Brain microvascular endothelial cell (primary cell): ENCODE measurements at places on chromosomes 2 and 18.

GRCh38 chr2:73300926-73301325, 7.6 kb upstream of the EGR4 start:
- DNase-seq, result no peak

DNA sequence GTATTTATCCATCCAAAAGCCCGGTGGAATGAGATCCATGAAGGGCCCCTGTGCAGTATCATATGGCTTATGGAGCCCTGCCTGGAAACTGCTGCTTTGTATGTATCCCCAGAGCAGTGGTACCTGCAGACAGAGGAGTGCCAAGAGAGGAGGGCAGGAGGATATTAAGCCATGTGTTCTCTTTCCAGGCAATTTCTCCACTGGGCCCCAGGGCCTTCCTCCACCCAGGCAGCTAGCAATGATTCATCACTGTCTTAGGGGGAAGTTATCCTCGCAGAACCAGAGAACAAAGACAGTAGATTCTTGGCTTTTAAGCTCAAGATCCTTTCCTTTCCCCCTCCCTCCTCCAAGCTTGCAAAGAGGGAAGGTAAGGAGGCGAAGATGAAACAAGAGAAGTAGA, 98.1 kb downstream of the LRRC30 start:
- peak; percentile 5 for DNase-seq

GRCh38 chr2:135248611-135249010, 196.5 kb downstream of the RAB3GAP1 start:
- no peak for DNase-seq

DNA sequence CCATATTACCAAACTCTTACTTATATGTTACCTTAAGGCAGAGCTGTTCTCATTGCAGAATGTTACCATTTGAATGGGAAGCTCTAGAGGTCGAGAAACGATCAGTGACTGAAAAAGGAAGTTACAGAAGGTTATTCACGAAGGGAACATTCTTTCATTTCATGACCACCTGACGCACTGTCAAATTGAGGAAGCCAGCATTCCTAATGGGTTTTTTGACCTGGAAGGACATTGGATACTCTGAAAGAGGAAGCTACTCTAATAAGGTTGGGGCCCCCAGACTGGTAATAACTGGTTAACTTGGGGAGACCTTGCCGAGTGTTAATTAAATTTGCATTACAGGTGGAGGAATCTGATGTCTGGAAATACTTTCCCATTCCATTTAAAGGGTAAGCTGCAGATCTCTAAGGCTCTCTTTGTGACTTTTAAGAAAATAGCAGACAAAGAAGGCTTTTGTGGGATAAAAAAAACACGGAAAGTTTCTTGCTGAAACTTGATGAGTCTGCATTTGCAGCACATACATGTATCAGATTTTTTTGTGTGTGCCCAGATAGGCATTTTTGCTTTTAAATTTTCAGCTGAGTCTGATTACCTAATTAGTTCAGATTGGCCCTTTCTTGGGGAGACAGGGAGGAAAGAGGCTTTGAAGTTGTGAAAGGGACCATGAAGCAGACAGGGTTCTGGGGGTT, 137.1 kb downstream of the LTBP1 start:
- no peak for DNase-seq

GRCh38 chr2:125405816-125406215, 1250.1 kb upstream of the GYPC start:
- DNase-seq, result peak; percentile 93

DNA sequence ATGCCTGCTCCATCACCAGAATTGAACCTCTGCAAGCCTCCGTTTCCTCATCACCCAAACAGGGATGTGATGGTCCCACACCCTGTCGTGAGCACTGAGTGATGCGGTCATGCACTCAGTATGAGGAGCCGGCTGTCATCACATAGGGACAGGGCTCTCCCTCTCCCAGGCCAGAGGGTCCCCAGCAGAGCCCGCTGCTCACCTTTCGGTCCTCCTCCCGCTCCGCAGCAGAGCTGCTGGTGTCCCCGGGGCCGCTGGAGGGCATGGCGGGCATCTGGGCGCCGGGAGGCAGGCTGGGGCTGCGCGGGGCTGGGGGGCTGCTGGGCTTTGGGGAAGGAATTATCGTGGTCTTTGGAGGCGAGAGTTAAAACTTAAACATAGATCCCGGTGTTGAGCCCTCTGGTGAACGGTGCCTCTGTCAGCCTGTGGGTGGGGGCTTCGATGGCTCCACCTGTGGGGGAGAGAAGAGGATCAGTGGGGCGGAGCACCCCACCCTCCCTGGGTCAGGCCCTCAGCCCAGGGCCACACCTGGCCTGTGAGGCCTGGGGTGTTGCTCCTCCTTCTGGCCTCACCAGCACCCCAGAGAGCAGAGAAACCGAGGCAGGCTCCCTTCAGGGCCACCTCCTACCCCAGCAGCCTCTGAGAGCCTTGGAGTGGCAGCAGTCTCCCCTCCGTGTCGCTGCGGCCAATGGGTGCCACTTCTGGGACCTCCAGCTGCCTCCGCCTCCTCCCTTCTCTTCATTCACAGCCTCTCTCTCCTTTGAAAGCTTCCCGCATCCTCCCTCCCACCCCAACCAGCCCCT, 27.8 kb downstream of the DNMT3A start:
- no peak for DNase-seq

- DNase-seq, result no peak
These were observed 209.2 kb upstream of the STON1 start for GRCh38 chr2:48320742-48321141.

- no peak for DNase-seq
These were observed 55.6 kb downstream of the RPL37A start for GRCh38 chr2:216554286-216554685.

DNA sequence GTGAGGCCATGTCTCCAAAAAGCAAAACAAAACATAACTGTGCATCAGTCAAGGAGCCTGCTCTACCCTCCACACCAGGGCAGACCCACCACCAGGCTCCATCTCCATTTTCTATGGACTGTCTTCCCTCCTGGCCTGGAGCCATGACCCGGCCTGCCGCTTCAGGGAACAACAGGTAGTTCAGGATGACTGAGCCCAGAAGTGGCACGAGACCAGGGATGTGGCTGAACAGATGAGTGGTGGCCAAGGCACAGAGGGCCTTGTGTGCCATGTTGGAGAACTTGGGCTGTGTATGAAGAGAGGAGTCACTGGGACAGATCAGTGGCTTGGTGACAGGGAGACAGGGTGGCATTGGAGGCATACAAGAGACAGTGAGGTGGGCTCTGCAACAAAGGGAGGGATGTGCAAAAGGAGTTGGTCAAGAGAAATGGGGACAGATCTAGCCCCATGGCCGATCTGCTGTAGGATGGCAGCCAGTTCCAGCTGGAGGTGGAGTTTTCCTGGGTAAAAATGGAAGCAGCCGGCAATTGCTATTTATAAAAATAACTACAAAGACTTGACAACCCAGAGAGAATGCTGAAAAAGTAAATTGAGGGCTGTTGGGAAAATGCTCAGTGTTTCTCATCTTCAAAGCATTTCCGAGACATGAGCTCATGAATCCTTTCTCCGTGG, 35.0 kb downstream of the TMEM177 start:
- peak; percentile 7 for DNase-seq

- no peak for DNase-seq
These were observed 152.5 kb upstream of the POU3F3 start for GRCh38 chr2:104701411-104701911.

DNA sequence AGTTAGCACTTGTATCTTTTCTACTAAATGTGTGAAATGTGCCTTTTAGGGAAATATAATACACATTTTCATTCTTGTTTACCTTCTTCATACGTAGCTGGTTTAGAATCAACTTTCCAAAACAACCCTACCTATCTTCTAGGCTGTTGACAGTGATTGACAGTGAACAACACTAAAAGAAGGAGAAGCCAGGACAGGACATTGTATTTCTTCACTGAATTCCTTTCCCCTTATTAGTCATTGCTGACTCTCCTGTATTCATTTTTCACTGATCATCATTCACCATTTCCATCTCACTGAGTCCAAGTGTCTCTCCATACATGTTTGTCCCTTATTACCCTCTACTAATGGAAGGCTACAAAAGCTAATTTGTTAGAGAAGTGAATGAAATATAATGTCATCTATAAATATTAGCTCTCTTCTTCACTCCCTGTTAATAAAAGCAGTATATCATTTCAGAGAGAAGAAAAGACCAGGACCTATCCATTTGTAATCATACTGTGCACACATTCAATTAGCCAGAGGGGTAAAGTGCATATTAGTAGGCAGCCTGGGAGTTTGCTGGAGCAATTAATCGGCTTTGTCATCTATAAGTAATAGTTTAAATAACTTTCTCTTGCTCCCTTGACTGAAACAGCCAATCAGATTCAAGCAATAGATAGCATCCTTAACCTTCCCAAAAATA, 192.5 kb upstream of the FOSL2 start:
- no peak for DNase-seq

DNA sequence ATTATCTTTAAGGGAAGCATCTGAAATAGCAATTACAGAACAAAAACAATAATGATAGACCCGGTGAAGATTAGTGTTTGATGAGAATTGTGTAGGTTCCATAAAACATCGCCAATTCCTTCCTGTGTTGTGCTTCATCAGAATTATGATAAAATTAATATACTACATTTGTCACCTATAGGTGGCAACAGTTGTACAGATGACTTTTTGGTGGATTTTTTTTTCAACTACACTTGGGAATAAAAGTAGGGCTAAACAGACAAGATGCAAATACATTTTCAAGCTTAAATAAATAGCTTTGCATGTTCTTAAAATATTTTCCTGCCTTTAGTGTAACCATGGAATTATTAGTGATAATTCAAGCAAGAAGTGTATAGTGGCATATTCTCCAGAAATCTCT, 7.0 kb upstream of the LYPD1 start:
- DNase-seq, result no peak

- DNase-seq, result no peak
These were observed 184.8 kb upstream of the VWC2L start for GRCh38 chr2:214226061-214226460.

DNA sequence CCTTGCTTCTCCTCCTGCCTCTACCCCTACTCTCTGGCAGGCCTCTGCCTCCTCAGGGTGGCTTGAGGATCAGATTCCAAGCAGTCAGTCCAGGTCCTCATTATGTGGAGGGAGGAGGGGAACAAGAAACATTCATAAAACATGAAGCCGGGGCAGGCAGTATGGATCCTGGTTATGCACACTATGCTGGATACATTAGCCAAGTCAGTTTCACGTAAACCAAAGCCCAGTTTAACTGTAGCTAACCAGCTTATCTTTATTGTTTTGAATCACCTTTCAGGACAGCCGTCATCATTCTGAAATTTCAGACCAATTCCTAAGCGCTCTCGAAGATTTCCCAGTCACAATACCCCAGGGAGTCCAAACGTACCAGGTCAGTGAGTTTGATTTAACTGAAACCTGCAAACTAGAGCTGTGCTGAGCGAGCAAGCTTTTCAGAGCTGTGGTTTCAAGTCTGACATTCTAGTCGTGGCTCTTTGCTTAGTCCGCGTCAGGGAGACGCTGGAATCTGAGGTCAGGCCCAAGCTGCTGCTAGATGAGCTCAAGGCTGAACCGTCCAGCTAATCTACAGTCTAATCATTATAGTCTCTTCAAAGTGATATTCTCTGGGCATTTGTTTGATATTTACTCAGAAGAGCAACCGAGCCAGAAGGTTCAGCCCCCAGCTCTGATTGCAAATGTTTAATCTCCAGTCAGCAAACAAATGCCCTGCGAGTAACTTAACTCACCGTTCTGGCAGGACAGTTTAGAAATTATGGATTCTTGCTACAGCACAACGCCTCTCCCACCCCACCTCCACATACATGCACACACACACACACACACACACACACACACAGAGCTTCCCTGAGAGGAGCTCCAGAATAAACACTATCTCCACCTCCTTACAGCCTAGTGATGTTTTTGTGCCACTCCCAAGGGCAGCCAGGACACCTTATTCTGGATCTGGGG, 63.8 kb upstream of the BZW1 start:
- peak; percentile 99 for DNase-seq

DNA sequence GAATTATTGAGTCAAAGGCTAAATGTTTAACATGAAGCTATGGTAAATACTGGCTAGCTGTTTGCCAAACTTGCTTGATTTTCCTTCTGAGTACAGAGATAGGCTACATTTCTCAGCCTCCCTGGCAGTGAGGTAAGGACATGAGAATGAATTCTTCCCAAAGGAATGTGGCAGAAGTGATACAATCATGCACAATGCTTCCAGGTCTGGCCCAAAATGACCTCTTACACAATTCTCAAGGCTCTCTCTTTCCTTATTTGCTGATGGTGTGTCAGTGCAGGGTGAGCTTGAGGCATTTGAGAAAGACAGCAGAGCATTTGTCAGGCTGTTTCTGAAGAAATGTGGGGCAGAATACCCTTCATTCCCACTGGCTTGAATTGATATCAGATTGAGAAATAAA, 95.6 kb upstream of the NABP1 start:
- DNase-seq, result peak; percentile 77

DNA sequence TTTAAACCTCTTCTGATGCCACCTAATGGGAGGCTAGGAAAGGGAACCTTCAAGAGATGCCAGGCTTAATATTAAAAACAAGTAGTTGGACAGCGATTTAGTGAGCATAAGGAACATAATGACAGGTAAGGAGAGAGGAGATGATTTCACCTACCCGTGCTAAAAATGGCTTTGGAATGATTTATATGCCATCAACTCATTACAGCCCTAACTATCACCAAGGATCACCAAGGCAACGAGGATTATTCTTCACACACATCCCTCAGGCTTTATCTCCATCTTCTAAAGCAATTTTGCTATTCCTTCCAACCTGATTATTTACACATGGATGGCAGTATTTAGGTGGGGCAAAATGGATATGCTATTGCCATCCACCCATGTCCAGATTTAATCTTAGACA, 237.8 kb downstream of the DCC start:
- DNase-seq, result no peak

GRCh38 chr2:24409700-24410556, 49.6 kb upstream of the ITSN2 start:
- peak; percentile 56 for DNase-seq

DNA sequence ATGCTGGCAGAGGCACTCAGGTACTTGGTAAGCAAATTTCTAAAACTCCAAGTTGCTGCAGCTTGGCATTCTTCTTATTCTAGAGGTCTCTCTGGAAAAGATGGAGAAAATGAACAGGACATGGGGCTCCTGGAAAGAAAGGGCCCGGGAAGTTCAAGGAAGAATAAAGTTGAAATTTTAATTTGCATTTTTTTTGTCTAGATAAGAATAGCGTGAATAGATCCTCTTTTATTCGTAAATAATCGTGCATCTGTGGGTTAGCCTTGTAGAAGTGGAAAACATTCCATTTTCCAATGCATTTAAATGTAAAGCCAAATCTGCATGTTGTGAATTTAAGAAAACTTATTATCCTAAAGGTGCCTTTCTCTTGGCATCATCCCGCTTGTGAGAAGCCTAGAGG, 61.0 kb downstream of the TNFRSF11A start:
- no peak for DNase-seq
